CD4-positive, alpha-beta T cell treated with Interleukin-17A for 1 hour (primary cell): ENCODE measurements at places on chromosomes 3 and 15.

DNA sequence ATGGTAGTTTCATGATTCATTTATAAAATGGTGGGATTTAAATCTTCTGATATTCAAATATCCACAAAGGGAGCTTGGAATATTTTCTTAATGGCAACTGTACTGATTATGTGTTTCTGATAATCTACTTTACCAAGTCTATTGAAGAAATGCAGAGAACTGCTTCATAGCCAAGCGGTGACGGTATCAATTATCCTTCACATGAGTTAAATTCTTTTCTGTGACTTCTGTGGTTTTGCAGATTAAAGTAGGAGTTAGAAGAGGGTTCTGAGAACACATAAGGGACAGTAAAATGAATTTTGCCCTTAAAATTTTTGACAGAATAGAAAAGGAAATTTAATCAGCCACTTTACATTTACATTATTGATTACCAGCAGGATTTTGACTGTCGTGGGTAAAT, 563.2 kb downstream of the GBE1 start:
- DNase-seq, result no peak

DNA sequence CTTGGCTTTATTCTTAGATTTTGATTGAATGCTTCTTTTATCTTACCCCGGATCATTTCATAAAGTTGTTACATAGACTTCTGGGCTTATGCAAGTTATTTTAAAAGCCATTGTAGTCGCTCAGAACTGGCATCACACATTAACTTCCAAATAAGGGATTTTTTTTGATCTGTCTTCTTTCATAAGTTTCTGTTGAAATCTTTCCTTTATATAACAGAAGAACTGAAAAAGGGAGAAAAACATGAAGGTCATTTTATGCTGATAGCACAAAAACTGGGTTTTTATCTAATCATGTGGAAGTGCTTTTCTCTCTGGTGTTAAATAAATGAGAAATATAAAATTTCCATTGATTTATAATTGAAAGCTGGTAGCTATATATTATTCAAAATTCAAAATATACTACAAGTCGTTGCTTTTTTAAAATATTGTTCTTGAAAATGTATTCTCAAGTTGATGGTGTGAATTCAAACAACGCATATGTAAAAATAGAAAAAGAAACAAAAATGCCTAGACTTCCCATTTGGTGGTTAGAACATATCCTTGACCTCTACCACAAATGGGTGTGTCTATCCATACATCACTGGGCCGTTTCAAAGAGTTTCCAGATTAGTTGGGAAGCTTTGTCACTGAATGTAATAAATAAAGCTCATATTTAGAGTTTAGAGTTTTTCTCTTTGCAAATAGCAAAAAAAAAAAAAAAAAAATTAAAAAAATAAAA, 258.3 kb upstream of the ZPLD1 start:
- DNase-seq, result no peak

DNA sequence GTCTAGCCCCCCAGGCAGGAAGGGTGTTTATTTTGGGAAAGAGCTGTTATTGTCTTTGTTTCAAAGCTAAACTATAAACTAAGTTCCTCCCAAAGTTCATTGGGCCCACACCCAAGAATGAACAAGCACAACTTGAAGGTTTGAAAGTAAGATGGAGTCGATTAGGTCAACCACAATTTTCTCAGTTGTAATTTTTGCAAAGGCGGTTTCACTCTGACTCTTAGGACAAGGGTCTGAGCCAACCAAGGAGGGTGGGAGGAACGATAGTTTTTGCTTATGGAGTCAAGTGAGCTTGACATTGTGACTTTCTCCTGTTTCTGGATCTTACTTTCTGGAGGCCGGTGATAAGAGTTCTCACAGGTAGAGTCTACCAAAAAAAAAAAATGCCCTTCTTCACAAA, 5.8 kb upstream of the ZNF770 start:
- no peak for DNase-seq

- DNase-seq, result no peak
Observed at GRCh38 chr3:100150473-100150872, 36.2 kb upstream of the FILIP1L start.

- no peak for DNase-seq
Observed at GRCh38 chr15:42725331-42725903, 11.5 kb downstream of the CDAN1 start.

DNA sequence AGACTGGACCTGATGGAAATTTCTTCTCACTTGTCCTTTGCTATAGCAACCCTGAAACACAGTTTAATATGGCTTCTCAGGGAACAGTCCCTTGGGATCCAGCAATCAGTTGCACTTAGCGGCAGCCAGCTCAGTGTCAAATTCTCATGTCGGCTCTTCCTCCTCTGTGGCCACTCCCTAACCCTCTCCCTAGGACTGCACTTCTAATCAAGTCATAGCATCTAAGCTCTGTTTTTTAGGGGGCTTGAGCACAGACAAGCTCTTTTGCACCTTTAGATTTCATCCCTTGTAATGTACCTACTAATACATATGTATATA, 250.5 kb upstream of the TLE3 start:
- DNase-seq, result no peak

DNA sequence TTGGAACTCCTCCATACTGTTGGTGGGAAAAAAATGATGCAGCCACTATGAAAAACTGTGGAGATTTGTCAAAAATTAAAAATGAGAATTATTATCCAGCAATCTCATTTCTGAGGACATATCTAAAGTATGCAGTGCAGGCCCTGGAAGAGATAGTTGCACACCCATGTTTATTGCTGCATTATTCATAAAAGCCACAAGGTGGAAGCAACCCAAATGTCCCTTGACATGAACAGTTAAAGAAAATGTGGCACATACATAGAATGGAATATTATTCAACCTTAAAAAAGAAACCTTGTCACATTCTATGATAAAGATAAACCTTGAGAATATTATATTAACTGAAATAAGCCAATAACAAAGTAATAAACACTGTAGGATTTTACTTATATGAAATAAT, 80.9 kb upstream of the ARHGEF26 start:
- DNase-seq, result no peak

DNA sequence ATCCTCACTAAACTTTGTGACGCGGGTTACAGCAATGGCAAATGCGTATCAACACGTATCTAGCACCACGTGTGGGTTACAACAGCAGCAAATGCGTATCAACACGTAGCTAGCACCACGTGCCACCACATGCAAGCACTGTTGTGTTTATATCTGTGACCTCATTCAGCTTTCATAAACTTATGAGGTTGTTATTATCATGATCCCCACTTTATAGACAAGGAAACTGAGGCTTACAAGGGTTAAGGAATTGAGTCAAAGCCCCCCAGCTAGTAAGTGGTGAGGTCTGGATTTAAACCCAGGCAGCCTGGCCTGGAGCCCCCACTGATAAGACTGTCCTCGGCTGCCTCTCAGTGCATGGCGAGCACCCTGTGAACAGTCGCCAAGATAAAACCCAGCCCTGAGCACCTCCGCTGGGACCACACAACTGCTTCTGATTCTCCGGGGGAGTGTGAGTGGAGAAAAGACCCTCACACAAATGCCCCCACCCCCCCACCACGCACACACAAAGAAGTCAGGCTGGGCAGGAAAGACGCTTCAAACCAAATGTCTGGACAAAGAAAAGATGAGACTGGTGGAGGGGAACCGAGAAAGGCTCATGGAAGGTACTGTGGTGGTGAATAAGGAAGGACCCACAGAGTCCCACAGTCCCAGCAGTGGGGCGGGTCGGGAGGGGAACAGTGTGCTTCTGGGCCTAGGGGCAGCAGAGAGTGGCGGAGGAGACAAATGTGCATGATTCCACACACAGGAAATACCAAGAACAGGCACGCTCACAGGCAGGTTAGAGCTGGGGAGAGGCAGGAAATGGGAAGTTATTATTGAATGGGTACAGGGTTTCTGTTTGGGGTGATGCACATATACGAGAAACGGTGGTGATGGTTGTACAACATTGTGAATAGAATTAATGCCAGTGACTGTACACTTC, 173.4 kb downstream of the XXYLT1 start:
- DNase-seq, result no peak

- no peak for DNase-seq
Observed at GRCh38 chr3:102034639-102035451, 185.5 kb downstream of the NFKBIZ start.

GRCh38 chr3:75171630-75172230, 492.4 kb upstream of the FRG2C start:
- no peak for DNase-seq

DNA sequence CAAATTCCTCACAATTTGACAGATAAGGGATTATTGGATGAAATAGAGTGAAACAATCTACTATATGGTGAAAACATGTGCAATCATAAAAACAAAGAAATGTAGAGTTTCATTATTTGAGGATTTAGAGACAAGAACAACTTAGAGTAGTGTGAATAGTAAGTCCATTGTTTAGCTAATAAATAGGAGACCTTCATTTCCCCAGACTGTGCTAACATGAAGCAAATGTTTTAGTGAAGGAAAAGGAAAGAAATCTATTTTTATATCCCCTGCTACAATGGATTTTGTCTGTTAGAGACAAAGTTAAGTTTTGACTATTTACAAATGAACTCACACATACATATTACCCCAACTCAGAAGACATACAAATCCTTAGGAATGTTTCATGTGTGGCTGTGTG, 77.8 kb downstream of the EFL1 start:
- DNase-seq, result no peak

DNA sequence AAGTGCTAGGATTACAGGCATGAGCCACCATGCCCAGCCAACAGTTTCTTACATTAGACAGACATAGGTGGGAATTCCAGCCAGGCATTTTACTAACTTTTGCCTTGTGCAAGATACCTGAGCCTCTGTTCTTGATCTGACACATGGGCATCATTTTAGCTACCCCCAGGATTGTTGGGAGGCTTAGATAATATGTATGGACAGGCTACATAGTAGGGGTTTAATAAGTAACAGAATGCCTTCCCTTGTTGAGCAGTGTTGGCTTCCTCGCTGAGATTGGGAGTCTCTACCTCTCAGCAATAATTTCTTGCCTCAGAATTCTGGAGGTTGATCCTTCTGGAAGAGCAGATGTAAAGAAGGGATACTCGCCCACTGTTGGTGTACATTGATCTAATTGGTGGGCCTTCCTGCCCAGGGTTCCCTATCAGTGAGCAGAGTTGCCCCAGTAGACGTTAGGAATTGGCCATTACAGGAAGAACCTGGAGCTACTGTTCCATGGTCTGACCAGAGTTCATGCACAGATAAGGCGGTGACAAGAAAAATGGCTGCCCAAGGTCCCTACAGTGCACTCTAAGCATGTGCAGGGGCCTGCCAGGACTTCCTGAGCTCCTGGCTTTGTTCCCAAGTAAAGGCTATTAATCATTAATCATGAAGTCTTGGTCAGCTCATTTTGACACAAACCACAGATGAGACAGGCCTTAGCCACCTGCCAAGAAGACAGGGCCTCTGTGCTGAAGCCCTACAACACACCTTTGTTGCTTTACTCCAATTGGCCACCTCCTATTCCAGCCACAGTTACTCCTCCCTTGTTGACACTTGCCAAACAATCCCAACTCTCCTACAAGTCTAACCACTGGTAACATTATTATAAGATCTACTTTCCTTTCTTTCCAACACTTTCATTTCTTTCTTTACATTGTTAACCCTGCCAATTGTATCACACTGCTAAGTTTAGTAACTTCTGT, 5.0 kb upstream of the IL17RE start:
- no peak for DNase-seq

GRCh38 chr15:67832031-67832551, 6.8 kb downstream of the SKOR1 start:
- DNase-seq, result no peak

DNA sequence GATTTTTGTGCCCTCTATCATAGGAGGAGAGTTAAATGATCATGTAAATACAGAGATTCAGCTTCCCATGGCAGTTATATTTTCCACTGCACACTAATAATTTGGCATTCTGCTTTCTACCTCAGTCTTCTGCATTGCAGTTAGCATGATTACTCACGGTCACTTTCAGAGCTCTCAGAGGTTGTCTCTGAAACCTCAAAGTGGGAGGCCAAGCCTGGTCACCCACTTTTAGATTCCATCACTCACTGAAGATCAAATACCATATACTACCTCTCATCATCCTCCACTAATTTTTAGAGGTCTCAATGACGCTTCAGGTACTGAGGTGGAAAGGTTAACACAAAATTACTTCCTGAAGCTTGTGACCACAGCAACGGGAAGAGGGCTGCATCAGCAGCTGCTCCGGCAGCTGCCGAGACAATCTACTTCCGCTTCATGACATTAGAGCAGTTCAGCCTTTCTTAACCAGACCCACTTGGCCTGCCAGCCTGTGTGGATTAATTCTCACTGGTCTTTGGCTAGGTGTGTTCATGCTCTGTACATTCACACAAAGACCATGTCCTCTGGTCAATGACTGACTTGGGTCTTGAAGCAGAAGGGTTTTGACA, 416.4 kb upstream of the PDZRN3 start:
- DNase-seq, result no peak

DNA sequence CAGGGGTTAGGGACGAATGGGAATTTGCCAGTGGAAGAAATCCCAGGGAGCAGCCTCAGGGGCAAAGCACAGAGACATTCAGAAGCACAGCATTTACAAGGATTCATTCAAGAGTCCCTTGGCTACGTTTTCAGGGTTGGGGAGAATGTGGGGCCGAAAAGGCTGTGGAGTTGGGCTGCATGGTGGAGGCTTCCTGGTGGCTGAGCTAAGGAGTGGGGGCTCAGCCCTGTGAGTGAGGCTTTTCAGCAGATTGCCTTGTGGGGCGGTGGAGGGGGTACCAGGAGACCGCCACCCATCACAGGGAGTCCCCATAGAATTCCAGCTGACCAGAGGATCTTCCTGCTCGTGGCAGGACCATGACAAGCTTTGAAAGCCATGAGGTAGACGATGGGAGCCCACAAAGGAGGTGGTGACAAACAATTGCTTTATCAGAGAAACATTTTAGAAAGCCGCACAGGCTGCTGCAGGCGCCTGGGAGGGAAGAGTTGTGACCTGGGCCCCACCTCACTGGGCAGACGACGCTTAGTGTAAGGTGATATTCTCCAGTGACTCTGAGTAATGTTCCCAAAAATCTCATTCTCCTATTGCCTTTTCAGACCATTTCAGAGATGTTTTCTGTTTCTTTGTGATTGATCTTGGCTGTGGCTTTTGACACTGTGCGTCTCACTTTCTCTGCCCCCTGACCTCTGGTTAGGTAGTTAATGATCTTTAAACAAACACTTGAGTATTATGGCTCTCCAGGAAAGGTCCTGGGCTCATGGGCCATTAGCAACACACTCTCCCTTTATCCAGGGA, 128.0 kb downstream of the DNAJB8 start:
- no peak for DNase-seq

DNA sequence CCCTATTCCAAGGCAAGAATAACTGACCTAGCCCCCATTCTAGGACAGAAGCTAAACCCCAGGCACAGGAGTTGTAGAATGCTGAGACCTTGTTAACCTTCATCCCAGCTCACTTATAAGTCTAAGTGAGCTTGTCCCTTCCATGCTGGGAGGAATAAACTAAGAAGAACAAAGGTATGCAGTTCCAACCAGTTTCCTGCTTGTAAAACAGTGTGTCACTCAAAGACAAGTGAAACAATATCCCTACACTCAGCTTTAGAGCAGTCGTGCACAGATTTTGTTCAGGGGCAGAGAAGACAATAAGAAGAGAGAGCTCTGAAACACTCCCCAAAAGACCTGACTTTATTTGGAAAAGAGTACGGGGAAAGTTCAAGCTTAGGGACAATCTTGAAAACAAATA, 292.1 kb downstream of the CGGBP1 start:
- DNase-seq, result no peak
